T-cell (primary cell): ENCODE measurements at places on chromosomes 3 and 15.
A peak's percentile ranks its signal among the peaks of the same experiment; 100 is the strongest.

- DNase-seq = no peak
Measured at GRCh38 chr15:78438619-78439285, 736 bp downstream of the IREB2 start.

GRCh38 chr3:81326245-81326644 is 435.2 kb downstream of the GBE1 start:
- no peak for DNase-seq

DNA sequence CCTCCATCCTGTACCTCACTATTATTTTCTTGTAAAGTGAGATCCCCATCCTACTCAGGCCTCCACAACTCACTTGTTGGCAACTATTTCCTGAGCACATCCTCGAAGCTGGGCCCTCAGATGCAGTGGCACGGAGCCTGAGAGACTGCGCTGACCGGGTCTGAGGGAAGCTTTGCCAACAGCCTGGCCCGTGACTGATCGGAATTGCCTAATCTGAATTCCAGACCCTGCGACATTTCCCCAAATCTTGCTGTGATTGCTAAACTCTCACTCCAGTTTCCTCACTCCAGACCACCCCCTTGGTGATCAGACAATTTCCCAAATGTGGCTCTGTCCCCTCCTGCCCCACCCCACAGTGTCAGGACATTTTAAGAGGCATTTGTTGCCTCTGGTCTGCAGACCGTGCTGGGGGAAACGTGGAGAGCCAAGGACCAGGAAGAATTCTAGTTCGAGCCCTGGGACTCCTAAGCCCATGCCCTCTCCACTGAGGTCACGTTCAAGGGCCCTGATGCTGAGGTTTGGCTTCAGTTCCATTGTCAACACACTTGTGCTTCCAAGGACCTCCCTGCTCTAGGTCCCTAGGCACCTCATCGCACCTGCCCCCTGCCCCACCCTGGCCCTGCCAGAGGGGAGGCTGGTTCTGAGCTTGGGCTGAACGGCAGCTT is 22.8 kb downstream of the KLHL25 start:
- DNase-seq = no peak

DNA sequence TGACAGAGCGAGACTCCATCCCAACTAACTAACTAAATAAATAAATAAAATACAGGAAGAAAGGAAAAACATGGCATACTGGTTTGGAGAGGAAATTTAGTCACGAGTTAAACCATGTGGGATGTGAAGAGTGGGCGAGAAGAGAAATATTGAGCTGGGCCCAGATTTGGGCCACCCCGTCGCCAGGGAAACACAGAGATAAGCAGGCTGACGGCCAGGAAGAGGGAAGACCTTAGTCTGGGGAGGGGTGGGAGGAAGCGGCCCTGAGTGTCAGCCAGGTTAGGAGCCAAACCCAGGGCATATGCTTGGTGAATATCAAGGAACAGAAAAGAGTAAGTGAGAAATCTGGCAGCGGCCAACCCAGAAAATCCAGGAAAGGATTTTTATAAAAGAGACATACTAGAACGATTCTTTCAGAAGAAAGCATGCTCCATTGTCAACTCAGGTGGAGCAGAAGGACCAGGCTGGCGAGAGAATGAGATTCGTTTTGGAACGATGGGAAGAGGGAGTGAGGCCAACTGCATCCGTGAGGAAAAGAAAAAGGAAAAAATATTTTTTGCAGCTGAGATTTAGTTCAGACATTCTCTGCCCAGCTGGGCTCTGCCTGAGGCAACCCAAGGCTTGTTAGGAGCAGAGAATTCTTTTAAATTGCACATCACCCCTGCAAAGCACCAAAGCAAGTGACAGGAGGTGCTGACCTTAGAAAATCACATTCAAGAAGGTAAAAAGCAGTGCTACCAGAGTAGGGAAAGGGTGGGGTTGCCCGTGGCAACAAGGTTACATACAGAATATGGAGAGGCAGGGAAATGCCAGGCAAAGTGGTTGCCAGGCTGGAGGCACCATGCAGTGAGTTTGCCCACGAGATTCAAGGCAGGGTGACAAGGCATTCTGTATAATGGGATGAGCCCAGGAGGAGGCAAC is 59.3 kb upstream of the RAD18 start:
- no peak for DNase-seq

DNA sequence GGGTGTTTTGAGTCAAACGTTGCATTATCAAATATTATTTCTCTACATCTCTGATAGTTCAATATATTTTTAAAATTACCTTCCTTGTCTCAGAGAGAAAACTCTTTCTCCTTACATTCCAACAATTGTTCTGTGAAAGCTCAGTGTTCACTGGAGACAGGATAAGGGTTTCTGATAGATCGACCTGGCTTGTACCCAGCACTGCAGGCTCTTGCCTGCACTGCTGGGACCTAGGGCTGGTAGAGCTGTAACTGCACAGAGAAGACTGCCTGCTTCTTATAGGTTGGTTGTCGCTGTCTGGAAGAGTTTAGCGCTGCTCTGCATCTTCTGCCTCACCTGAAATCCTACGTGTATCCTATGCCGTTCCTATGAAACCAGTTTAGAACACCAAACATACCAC is 249.9 kb upstream of the LRTM1 start:
- DNase-seq = no peak

DNA sequence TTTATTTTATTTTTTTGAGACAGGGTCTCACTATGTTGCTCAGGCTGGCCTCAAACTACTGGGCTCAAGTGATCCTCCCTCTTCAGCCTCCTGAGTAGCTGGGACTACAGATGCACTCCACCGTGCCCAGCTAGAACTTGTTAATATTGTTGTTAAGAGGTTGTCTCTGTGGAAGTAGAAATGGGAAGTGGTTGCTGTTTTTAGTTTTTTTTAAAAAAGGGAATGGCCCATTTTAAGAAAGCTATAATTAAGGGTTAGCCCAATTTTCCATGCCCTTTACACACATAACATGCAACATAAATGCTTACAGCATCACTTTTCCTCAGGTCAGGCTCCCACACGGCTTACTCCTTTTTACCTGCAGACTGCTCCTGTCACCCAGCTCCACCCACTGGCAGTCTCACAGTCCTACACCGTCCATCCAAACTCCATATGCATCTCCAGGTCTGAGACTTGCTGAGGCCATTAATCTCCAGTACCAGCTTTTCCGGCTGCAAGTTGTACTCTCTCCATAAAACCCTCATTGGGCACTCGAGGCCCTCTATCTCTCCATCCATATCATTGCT is 19.8 kb downstream of the MORC1 start:
- no peak for DNase-seq

GRCh38 chr3:149299938-149300801 is 33.3 kb downstream of the TM4SF18 start:
- DNase-seq = no peak

- DNase-seq = peak; percentile 34
Measured at GRCh38 chr3:46496746-46497555, 825 bp upstream of the RTP3 start.

GRCh38 chr15:95912280-95912625 is 418.2 kb upstream of the NR2F2 start:
- DNase-seq = no peak

DNA sequence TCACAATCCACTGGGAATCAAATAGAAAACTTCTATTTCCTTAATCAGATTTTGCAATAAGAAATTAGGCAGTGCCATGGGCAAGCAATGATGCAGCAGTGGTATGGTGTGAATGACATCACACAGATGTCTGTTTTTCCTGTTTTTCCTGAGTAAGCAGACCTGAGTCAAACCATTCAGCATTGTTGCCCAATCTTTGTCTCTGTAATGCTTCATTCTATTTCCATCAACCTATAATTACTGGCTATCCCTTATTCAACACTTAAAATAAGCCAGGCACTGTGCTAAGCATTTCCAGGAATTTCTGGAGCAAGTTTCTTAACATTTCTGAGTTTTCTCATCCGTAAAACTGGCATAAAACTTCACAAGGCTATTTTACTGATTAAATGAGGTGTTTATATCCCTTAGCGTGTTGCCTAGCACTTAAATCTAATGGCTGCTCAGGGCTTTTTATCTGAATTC is 11.3 kb upstream of the OXSR1 start:
- DNase-seq = no peak

DNA sequence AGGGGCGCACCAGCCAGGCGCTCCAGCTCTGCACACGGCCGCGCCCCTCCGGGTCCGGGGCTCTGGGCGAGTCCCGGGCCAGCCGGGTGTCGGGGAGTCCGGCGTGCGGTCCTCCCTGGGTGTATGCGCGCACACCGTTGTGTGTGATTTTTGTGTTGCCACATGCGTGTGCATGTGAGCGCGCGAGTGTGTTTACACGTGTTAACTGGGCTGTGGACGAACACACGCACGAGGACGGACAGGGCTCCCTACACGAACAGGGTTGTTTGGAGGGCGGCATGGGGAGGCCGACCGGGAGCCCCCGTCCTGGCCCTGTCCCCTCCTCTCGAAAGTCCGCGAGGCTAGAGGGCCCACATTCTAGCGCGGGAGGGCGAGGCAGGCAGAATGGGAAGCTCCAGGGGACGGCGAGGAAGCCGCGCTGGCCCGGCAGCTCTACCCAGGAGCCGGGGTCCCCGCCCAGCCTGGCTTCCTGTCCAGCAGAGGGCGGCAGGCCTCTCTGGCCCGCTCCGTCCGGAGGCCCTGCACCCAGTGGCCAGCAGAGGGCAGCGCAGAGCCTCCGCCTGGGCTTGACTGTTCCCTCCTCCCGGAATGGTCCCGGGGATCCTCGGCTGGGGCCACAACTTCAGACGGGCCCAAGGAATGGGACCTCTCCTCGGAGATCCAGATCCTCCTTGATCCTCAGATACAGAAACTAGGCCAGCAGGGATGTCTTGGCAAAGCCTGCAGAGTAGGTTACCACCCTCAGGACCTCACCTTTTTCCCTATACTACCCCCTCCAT is 611 bp upstream of the LINGO1 start:
- no peak for DNase-seq

- no peak for DNase-seq
Measured at GRCh38 chr3:194907811-194908210, 222.1 kb downstream of the FAM43A start.

- no peak for DNase-seq
Measured at GRCh38 chr15:95549168-95549738, 781.2 kb upstream of the NR2F2 start.

- DNase-seq = no peak
Measured at GRCh38 chr3:136839556-136839931, 20.6 kb downstream of the SLC35G2 start.

GRCh38 chr3:154126651-154127050 is 5.5 kb downstream of the ARHGEF26 start:
- DNase-seq = no peak

DNA sequence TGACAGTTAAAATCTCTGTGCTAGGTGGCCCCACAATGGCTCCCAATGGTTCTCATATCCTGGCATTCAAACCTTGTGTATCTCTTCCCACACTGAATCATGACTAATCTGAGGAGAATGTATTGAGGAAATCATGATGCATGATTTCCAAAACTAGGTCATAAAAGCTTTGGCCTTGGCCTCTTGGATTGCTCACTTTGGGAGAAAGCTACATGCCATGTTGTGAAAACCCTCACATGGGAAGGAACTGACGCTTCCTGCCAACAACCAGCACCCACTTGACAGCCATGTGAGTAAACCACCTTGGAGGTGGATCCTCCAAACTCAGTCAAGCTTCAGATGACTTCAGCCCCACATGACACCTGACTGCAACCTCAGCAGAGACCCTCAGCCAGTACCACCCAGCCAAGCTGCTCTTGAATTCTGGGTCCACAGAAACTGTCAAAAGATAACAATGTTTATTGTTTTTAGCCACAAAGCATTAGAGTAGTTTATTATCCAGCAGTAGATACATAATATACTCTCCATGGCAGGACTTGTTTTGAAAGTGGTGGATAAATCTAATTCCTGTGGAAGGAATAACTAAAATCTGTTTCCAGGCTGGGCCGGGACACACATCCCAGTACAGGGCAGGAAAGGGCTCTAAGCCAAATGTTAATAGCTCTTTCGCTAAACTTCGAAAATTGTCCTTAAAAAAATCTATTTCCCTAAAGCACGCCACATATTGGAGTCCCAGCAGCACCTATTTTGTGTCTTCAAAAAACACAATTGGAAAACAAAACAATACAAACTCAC is 1.0 kb upstream of the ZNF620 start:
- DNase-seq = no peak

GRCh38 chr3:172708921-172709773 is 1.7 kb downstream of the NCEH1 start:
- no peak for DNase-seq

- DNase-seq = no peak
Measured at GRCh38 chr3:137714551-137714950, 49.6 kb upstream of the SOX14 start.

- no peak for DNase-seq
Measured at GRCh38 chr15:99951511-99951910, 218.3 kb upstream of the LYSMD4 start.

DNA sequence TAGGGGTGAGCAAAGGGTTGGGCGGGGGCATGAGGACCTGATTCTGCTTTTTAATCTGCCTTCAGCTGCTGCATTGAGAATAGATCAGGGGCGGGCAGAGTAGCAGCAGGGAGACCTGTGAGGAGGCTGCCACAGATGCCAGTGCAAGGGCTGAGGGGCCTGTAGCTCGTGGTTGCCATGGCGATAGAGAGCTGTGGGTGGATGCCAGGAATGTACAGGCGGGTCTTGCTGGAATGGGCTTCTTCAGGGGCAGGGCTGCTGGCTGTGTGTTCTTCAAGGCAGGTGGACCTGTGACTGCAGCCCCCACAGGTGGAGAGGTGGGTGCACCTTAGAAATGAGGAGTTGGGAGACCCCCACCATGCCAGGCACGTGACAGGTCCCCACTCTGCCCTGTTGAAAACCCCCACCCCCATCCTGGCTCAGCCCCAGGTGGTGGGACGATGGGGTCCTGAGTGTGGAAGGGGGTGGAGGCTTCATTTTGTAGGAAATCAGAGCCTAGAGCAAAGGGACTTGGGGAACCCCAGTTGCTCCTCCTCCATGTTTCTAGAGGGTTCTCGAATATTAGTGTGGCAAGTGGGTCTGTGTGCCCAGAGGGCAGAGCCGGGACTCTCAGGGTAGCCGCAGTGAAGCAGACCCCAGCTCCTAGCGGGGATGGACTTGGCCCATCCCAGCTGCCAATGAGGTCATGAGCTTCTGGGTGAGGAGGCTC is 38.3 kb downstream of the SLC6A6 start:
- no peak for DNase-seq

DNA sequence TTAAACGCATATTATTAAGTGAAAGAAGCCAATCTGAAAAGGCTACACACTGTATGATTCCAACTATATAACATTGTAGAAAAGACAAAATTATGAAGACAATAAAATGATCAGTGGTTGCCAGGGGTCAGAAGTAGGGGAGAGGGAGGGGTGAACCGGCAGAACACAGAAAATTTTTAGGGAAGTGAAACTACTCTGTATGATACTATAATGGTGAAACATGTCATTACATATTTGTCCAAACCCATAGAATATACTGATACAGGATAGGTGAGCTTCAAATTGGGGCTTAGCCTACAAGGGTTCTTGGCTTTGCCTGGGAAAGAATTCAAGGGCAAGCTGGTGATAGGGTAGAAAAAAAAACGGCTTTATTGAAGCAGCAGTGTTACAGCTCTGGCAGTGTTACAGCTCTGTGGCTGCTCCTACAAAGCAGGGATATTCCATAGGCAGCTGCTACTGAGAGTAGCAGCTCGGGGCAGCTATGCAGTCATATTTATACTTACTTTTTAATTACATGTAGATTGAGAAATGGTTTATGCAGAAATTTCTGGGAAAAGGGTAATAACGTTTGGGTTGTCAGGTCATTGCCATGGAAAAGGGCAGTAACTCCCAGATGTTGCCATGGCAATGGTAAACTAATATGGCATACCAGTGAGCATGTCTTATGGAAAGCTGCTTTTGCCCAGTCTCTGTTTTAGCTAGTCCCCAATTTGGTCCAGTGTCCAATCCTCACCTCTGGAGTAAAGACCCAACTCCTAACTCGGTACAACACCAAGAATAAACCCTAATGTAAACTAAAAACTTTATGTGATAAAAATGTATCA is 125.1 kb upstream of the SLC25A36 start:
- DNase-seq = no peak
